A549 treated with Mapracorat at 1 μM for 4 hours (cell line): ENCODE measurements at places on chromosomes 11 and 22. TPM values are rescaled to one million over a fixed set of nuclear protein-coding genes. Genes with fewer than 3 reads are reported as not detected.

Gene APOBEC3H
- total RNA-seq: 0.14 to 0.65 TPM (median 0.63 TPM) in 3 of 5 replicates, not detected in the others

Gene TRIM34
- total RNA-seq: 2.9 to 3.7 TPM (median 3.1 TPM) in 5 replicates

Gene UCP3
- 1.2 to 1.7 TPM (median 1.3 TPM) in 5 replicates for total RNA-seq

Gene CRY2
- 3.3 to 4.6 TPM (median 4.3 TPM) in 5 replicates for total RNA-seq

Gene KRTAP5-9
- not detected in 5 replicates for total RNA-seq

Gene FXYD2
- total RNA-seq: 16.9 to 21.9 TPM (median 17.2 TPM) in 5 replicates

Gene XKR3
- not detected in 5 replicates for total RNA-seq

Gene SYT9
- total RNA-seq: 0.11 to 0.23 TPM (median 0.14 TPM) in 5 replicates

Gene C1QTNF5
- total RNA-seq: not detected in 5 replicates

Gene C11orf52
- total RNA-seq: 0.18 to 0.28 TPM (median 0.21 TPM) in 3 of 5 replicates, not detected in the others

Gene MRGPRE
- not detected in 5 replicates for total RNA-seq

Gene SLC37A2
- total RNA-seq: 0.05 to 0.16 TPM (median 0.11 TPM) in 5 replicates

Gene OR5B12
- total RNA-seq: not detected in 5 replicates

Gene CDC42EP2
- 14.6 to 19.3 TPM (median 17.1 TPM) in 5 replicates for total RNA-seq

Gene OR51B4
- not detected in 5 replicates for total RNA-seq

Gene APOBEC3G
- total RNA-seq: not detected in 5 replicates

Gene FGF3
- not detected in 5 replicates for total RNA-seq

Gene MPEG1
- total RNA-seq: not detected in 5 replicates

Gene CARD18
- not detected in 5 replicates for total RNA-seq

Gene OR4C13
- total RNA-seq: not detected in 5 replicates

Gene KCNQ1OT1
- total RNA-seq: 0.04 to 0.08 TPM (median 0.06 TPM) in 5 replicates

Gene LRRN4CL
- 0.06 to 0.24 TPM (median 0.09 TPM) in 4 of 5 replicates, not detected in the other for total RNA-seq

Gene OR5AN1
- not detected in 5 replicates for total RNA-seq

Gene MYOD1
- total RNA-seq: not detected in 5 replicates

Gene SUSD2
- total RNA-seq: 62.5 to 83.3 TPM (median 77.2 TPM) in 5 replicates

Gene FOLR3
- 0.19 TPM in 1 of 5 replicates, not detected in the others for total RNA-seq

Gene WNT7B
- 52.5 to 78.3 TPM (median 68.5 TPM) in 5 replicates for total RNA-seq

Gene CRYBB2
- total RNA-seq: not detected in 5 replicates

Gene OR2AG1
- not detected in 5 replicates for total RNA-seq

Gene PGR
- not detected in 5 replicates for total RNA-seq

Gene OR8G1
- total RNA-seq: not detected in 5 replicates

Gene FIBIN
- not detected in 5 replicates for total RNA-seq

Gene KCNK4
- not detected in 5 replicates for total RNA-seq

Gene SLC5A4
- total RNA-seq: not detected in 5 replicates

Gene EIF4ENIF1
- total RNA-seq: 12.4 to 15.6 TPM (median 13.1 TPM) in 5 replicates

Gene PANX3
- total RNA-seq: not detected in 5 replicates

Gene SIK2
- total RNA-seq: 5.9 to 8.0 TPM (median 7.7 TPM) in 5 replicates

Gene ROBO3
- total RNA-seq: 2.2 to 2.8 TPM (median 2.6 TPM) in 5 replicates

Gene C11orf97
- total RNA-seq: not detected in 5 replicates

Gene NPAS4
- total RNA-seq: not detected in 5 replicates

Gene APOBEC3C
- 25.4 to 29.0 TPM (median 27.5 TPM) in 5 replicates for total RNA-seq

Gene MEI1
- total RNA-seq: not detected in 5 replicates

Gene C22orf15
- total RNA-seq: not detected in 5 replicates

Gene AGBL2
- 1.2 to 1.9 TPM (median 1.5 TPM) in 5 replicates for total RNA-seq

Gene ARHGEF17
- total RNA-seq: 9.2 to 14.6 TPM (median 11.7 TPM) in 5 replicates

Gene DMC1
- 1.9 to 6.7 TPM (median 2.9 TPM) in 5 replicates for total RNA-seq

Gene MFNG
- 1.2 to 2.7 TPM (median 1.9 TPM) in 5 replicates for total RNA-seq

Gene WT1
- 5.0 to 5.8 TPM (median 5.3 TPM) in 5 replicates for total RNA-seq

Gene CAVIN3
- total RNA-seq: 25.3 to 34.4 TPM (median 28.6 TPM) in 5 replicates

Gene DSCAML1
- 0.24 to 0.60 TPM (median 0.37 TPM) in 5 replicates for total RNA-seq

Gene FGF19
- total RNA-seq: 0.05 to 0.12 TPM (median 0.08 TPM) in 4 of 5 replicates, not detected in the other

Gene TIMM8B
- 69.5 to 77.7 TPM (median 70.9 TPM) in 5 replicates for total RNA-seq

Gene CEND1
- 1.9 to 2.7 TPM (median 2.2 TPM) in 5 replicates for total RNA-seq

Gene INS
- total RNA-seq: not detected in 5 replicates

Gene USP2
- 0.72 to 1.3 TPM (median 1.1 TPM) in 5 replicates for total RNA-seq
